Activated CD8-positive, alpha-beta T cell treated with anti-CD3 and anti-CD28 coated beads, Interleukin-2, amount 10 ng/mL, durations not matched to agents 7 days and 5 days (primary cell): ENCODE measurements at places on chromosomes 13 and 19.

DNA sequence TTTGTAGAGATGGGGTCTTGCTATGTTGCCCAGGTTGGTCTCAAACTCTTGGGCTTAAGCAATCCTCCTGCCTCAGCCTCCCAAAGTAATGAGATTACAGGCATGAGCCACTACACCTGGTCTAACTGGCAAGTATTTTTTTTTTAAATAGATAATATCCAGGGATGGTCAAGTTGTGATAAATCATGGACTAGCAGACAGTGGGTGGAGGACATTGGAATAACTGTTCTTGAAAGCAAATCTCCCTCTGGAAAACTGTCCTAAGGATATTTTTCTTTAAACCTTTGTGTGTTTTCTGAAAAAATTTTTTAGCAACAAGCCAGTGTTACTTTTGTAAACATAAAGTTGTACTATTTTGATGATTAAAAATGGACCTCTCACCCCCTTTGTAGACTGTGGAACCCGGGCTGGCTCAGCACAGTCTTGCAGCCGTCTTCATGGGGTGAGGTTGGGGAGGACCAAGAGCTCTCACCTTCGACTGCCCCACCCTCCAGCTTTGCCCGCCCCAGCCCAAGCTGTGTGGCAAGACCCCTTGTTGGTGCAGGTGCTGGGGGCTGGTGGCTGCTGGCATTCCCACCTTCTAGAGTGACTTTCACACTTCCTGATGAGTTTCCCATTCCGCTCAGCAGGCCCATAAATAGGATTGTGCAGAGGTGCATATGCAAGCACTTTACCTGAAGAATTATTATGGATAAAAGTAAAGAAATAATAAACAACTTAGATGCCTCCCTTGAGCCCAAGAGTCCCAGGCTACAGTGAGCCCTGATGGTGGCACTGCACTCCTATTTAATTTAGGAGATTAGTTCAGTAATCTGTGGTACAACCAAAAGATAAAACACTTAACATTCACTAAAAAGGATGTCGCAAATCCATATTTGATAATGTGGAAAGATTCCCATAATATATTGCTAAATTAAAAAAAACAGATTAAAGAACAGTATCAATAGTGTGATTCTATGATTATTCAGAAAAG lies 107.3 kb downstream of the GADD45B start:
- DNase-seq, result no peak
- H3K27ac ChIP-seq, result no peak overlapping the region
- H3K4me3 ChIP-seq, result no peak overlapping the region

DNA sequence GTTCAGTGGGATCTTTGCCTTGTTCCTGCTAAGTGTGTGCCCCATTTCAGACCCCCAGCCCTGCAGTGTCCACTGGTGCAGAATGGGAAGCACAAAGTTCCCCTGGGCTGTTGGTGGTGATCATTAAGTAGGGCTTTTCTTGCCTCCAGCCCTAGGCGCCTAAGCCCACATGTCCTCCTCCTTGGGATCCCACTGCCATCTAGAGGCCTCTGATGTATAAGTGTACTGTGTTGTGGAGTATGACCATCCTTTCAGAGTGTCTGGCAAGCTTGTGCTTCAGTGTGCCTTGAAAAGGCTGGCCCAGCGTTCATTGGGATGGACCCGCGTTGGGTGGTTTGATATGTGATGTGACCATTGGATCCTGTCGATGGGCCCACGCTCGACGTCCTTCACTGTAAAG lies 71.2 kb downstream of the WASF3 start:
- no peak overlapping the region for H3K27ac ChIP-seq
- no peak overlapping the region for H3K4me3 ChIP-seq
- H3K36me3 ChIP-seq, result no peaks in the 10 kb centered on the region
- DNase-seq, result no peak
- no peaks in the 10 kb centered on the region for H3K4me1 ChIP-seq
- H3K27me3 ChIP-seq, result no peaks in the 10 kb centered on the region

- no peak overlapping the region for H3K4me3 ChIP-seq
- no peak for DNase-seq
- no peak overlapping the region for H3K27ac ChIP-seq
- H3K4me1 ChIP-seq, result peaks cover 10% of the 10 kb centered on the region
- H3K36me3 ChIP-seq, result no peaks in the 10 kb centered on the region
Measured at GRCh38 chr19:45216667-45217066, 28.5 kb downstream of the EXOC3L2 start.

- H3K36me3 ChIP-seq, result no peaks in the 10 kb centered on the region
- H3K27me3 ChIP-seq, result no peaks in the 10 kb centered on the region
- H3K27ac ChIP-seq, result no peak overlapping the region
- no peaks in the 10 kb centered on the region for H3K4me1 ChIP-seq
- no peak overlapping the region for H3K4me3 ChIP-seq
Measured at GRCh38 chr13:89988206-89988605, 1359.3 kb upstream of the MIR17HG start.

GRCh38 chr13:36456577-36456976 lies 24.3 kb downstream of the CCNA1 start:
- DNase-seq, result no peak
- no peak overlapping the region for H3K4me3 ChIP-seq
- H3K27ac ChIP-seq, result no peak overlapping the region
- peaks cover 6% of the 10 kb centered on the region for H3K4me1 ChIP-seq
- peaks cover 8% of the 10 kb centered on the region for H3K27me3 ChIP-seq

DNA sequence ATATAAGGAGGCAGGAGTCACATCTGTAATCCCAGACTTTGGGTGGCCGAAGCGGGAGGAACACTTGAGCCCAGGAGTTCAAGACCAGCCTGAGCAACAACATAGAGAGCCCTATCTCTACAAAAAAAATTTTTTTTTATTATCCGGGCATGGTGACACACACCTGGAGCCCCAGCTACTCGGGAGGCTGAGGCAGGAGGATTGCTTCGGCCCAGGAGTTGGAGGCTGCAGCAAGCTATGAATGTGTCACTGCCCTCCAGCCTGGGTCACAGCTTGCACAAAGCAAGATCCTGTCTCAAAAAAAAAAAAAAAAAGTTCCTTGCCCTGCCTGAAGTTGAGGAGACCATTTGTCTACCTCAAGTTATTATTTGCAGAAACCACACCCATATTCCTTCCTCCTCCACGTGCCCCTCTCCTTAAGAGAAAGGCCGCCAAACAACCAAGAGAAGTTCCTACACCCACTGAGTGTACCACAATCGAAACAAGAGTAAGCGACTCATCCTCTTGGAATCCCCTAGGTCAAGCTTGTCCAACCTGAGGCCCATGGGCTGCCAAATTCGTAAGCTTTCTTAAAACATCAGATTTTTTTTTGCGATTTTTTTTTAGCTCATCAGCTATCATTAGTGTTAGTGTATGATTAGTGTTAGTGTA lies 2.2 kb downstream of the ABCC4 start:
- no peak overlapping the region for H3K27ac ChIP-seq
- DNase-seq, result no peak
- peak overlapping the region; percentile 45 for H3K4me3 ChIP-seq
- no peaks in the 10 kb centered on the region for H3K36me3 ChIP-seq
- H3K27me3 ChIP-seq, result peaks cover 9% of the 10 kb centered on the region

- H3K27ac ChIP-seq, result no peak overlapping the region
- no peaks in the 10 kb centered on the region for H3K4me1 ChIP-seq
- no peak overlapping the region for H3K4me3 ChIP-seq
Measured at GRCh38 chr13:74778087-74778486, 643.9 kb upstream of the KLF12 start.

DNA sequence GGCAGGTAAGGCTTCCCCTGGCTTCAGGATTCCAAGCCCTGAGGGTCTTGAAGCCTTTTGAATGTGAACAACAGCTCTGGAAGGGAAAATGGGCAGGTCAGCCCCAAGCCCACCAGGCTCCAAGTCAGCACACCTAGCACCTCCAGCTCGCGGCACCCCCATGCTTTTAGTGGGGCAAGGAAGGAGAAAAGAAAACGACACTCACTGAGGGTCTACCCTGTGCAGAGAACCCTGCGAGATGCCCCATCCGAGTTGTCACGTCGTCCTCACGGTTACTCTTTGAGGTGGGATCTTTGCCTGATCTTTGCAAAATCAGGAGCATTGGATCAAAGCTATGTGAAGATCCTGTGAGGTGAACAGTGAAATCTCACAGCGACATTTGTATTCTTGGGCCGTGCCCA lies 5.7 kb upstream of the F10 start:
- no peaks in the 10 kb centered on the region for H3K4me1 ChIP-seq
- H3K4me3 ChIP-seq, result no peak overlapping the region
- H3K27me3 ChIP-seq, result no peaks in the 10 kb centered on the region
- H3K27ac ChIP-seq, result no peak overlapping the region
- H3K36me3 ChIP-seq, result no peaks in the 10 kb centered on the region
- DNase-seq, result no peak

- H3K27ac ChIP-seq, result no peak overlapping the region
- no peak for DNase-seq
- no peak overlapping the region for H3K4me3 ChIP-seq
- H3K27me3 ChIP-seq, result no peaks in the 10 kb centered on the region
- H3K36me3 ChIP-seq, result peaks cover 20% of the 10 kb centered on the region
- peaks cover 14% of the 10 kb centered on the region for H3K4me1 ChIP-seq
Measured at GRCh38 chr13:50089633-50090032, 74.4 kb downstream of the KCNRG start.

DNA sequence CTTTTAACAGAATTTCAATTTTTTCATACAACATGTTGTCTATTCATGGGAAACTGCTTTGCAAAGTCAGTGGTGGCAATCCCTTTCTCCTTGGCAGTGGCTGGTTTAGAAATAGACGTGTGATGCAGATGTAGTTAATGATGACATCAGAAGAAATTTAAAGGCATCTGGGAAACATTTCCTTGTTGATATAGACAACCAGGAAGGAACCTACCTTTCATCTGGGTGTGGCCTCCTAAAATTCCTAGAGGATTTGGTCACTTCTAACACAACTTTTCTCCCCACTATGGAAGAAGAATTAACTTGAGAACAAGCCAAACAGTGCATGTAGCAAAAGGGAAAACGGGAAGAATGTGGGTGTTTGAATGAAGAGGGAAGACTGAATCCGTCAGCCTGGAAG lies 102.8 kb downstream of the EFNB2 start:
- H3K27me3 ChIP-seq, result no peaks in the 10 kb centered on the region
- no peak overlapping the region for H3K27ac ChIP-seq
- DNase-seq, result no peak
- H3K36me3 ChIP-seq, result no peaks in the 10 kb centered on the region
